ENCODE measurements at places on chromosomes 12 and 14. TPM values are rescaled to one million over a fixed set of nuclear protein-coding genes. Genes with fewer than 3 reads are reported as not detected.

DNA sequence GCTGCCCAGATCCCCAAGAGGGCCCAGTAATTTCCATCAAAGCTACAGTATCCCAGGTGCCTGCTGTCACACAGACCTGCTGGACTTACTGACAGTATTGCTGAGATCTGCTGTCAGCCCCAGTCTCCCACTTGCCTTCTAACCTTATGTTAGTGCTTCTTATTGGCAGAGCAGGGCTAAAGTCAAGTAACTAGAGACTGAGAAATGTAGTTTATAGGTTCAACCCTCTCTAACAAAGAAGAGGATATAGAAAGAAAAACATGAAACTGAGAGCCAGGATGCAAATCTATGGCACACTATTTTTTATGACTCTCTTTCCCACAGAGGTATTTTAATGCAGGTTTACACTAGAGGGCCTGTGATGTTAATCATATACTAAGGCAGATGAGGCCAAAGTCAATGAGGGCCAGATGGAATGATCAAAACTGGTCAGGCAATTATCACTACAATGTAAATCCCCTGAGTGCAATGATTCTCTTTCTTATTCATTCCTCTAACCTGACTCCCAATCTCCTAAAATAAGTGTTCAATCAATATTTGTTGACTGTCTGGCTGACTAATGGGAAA, 781.9 kb downstream of the VRK1 start:
- H3K27ac ChIP-seq: no peak overlapping the region
- no peaks in the 10 kb centered on the region for H3K27me3 ChIP-seq
- H3K4me3 ChIP-seq: no peak overlapping the region
- H3K36me3 ChIP-seq: no peaks in the 10 kb centered on the region
- H3K4me1 ChIP-seq: no peaks in the 10 kb centered on the region

GRCh38 chr12:76449016-76449415, 100.8 kb upstream of the BBS10 start:
- peaks cover 7% of the 10 kb centered on the region for H3K4me1 ChIP-seq
- H3K36me3 ChIP-seq: no peaks in the 10 kb centered on the region
- H3K4me3 ChIP-seq: no peak overlapping the region

DNA sequence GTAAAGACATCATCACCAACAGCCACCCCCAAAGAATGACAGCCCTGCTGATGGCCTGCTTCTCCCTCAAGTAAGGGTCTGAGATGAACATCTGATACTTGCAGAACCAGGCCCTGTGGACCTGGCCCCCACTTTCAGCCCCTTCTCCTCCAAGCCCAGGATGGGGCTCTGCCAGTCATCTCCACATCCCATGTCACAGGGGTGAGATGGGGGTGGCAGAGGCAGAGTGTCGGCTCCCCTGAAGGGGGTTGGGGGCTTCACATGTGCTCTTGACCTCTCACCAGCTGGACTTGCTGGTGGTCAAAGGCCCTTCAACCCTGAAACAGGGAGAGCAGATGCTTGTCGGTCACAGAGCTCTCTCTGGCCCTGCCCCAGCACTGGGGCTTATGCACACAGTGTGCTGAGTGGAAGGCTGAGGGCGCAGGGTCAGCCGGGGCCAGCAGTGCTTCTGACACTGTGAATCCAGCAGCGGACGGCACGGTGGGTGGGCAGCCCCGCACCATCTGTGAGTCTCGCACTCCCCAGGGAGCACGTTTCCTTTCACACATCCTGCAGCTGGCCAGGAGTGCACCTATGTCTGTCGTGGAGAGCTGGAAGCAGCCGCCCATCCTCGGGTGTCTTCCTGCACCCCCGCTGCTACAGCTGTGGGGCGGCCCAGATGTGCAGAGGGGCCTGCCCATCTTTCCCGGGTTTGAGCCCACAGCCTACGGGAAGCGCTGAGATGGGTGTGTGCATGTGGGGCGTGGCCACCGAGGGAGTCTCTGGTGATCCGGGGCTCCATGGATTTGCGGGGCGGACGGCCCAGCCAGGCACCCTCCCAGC, 94.3 kb downstream of the ADGRD1 start:
- no peaks in the 10 kb centered on the region for H3K27me3 ChIP-seq
- H3K36me3 ChIP-seq: no peaks in the 10 kb centered on the region
- no peaks in the 10 kb centered on the region for H3K4me1 ChIP-seq
- no peak for DNase-seq

DNA sequence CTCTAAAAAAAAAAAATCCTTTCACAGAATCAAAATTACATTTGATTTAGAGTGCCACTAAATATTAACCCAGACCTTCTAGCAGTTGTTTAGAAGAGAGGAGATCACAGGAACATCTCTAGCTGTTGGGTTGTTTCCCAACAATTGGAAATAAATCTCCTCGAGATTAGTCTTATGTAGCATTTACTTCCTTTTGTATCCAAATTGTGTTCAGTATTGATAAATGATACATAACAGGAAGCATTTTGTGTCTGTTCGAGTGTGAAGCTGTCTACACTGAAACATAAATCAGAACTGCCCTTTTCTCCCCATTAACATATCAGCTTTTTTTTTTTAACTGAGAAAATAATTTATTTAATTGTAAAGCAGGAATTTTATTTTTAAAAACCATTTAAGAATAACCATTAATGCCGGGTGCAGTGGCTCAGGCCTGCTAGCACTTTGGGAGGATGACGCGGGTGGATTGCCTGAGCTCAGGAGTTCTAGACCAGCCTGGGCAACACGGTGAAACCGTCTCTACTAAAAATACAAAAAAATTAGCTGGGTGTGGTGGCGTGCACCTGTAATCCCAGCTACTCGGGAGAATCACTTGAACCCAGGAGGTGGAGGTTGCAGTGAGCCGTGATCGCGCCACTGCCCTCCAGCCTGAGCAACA, 14.7 kb upstream of the CAND1 start:
- DNase-seq: no peak
- no peaks in the 10 kb centered on the region for H3K27me3 ChIP-seq
- no peak overlapping the region for H3K4me3 ChIP-seq

- peaks cover 11% of the 10 kb centered on the region for H3K4me1 ChIP-seq
- no peak for DNase-seq
- no peaks in the 10 kb centered on the region for H3K36me3 ChIP-seq
- no peaks in the 10 kb centered on the region for H3K27me3 ChIP-seq
- no peak overlapping the region for H3K4me3 ChIP-seq
- H3K27ac ChIP-seq: no peak overlapping the region
Measured at GRCh38 chr12:111588010-111588409, 11.1 kb downstream of the ATXN2 start.

GRCh38 chr12:106975993-106976658, 10.8 kb downstream of the MTERF2 start:
- no peaks in the 10 kb centered on the region for H3K27me3 ChIP-seq
- H3K27ac ChIP-seq: no peak overlapping the region
- H3K36me3 ChIP-seq: no peaks in the 10 kb centered on the region
- H3K4me1 ChIP-seq: no peaks in the 10 kb centered on the region
- no peak for DNase-seq

DNA sequence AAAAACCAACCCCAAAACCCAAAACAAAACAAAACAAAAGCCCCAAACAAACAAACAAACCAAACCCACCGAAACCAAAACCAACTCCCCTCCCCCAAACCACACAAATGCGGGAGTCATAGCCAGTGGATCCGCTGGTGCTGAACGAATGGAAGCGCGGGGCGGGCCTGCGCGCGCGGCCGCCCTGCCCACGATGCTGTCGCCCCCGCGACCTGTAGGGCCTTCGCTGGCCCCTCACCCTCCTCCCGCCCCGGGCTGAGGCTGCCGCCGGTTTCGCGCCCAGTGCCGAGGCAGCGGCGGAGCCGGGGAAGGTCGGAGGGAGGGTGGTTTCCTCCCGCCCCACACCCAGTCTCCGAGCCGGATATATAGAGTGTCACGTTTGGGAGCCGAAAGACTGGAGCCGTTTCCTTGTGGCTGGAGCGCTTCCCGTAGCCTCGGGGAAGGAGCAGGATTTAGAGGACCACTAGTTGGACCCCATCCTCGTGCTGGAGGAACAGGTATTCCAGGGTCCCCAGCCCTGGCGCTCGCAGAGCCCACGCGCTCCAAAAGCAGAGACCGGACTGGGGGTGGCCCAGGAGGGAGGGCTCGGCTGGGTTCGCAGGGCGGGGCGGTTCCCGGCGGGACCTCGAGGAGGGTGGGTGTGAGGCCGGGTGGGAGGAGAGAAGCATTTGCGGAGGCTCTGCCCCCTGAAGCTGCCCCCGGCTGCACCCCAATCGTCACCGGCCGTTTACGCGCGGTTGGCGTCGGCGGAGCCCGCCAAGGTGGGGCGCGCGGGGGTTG, at the start of gene FAR2:
Gene FAR2 (plus strand): TSS at position 368 of the 780 bp plus-strand sequence. CDS start 121,172 bp downstream, outside the sequence.
- no peaks in the 10 kb centered on the region for H3K36me3 ChIP-seq
- H3K4me3 ChIP-seq: peak within 1 kb of the TSS; percentile 57
- DNase-seq: peak; percentile 30
- peak within 1 kb of the TSS; percentile 81 for H3K27ac ChIP-seq
- no peaks in the 10 kb centered on the region for H3K4me1 ChIP-seq

DNA sequence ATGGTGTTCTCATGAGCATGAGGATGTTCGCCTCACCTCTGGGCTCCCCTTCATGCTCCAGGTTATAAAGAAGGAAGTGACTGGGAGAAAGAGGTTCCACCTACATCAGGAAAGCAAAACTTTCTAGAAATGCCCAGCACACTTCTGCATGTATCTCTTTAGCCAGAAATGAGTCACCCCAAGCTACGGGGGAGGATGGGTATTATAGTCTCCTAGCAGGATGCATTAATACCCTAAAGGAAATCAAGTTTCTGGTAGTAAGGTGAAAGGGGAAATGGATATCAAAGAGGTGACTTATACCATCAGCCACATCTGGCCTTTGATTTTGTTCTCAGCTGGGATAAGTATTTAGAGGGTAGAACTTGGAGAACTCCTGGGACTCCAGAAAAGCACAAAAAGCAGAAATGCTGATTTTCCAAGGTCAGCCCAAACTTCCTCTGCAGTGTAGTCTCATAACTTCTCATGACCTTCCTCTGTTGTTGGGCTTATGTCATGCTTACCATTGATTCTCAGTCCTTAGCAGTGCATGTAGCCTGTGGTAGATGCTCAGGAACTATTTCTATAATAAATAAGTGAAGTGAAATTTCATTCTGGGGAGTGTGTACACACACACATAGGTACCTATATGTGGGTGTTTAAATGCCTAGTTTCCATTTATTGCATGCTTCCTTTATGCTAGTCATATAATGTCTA, 209.4 kb upstream of the CRY1 start:
- H3K36me3 ChIP-seq: no peaks in the 10 kb centered on the region
- no peak overlapping the region for H3K4me3 ChIP-seq
- no peak for DNase-seq
- H3K27me3 ChIP-seq: no peaks in the 10 kb centered on the region
- H3K4me1 ChIP-seq: no peaks in the 10 kb centered on the region

The LRRC9 gene
- not detected for total RNA-seq

The GPR137C gene
- 10.9 TPM for total RNA-seq

The C12orf54 gene
- not detected for total RNA-seq

The KIF26A gene
- total RNA-seq: 5.9 TPM

The PMCH gene
- total RNA-seq: not detected
